Kidney tubule cell (primary cell): ENCODE measurements at places on chromosomes 16 and 17.

- DNase-seq: no peak
Observed at GRCh38 chr16:66786551-66786950, 14.8 kb downstream of the TERB1 start.

DNA sequence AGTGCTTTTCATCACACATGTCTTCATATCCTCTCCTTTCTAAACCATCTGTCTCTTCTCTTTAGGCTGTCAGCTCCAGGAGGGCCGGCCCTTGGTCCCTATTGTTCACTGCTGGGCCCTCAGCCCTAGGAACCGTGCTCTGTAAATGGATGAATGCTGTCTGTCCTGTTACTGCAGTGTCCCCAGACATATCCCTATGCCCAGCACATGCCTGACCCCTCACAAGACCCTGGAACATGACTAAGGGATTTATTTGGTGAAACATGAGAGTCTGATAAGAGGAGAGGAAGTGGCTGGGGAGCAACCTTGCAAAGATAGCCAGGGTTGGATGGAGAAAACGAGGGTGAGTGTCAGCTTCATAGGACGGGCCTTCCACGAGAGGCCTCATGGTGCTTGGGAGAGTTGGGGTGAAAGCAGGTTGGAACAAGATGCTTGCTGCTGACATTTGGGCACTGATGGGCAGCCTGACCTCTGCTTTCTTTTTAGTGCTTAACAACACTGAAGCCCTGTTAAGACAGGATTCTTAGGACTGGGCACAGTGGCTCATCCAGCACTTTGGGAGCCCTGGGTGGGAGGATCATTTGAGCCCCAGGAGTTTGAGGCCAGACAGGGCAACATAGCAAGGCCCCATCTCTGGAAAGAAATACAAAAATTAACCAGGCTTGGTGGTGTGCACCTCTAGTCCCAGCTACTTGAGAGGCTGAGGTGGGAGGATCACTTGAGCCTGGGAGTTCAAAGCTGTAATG lies 39.0 kb downstream of the ABCC1 start:
- no peak for DNase-seq

- peak; percentile 16 for DNase-seq
Observed at GRCh38 chr17:1267471-1267943, 2.7 kb upstream of the BHLHA9 start.

DNA sequence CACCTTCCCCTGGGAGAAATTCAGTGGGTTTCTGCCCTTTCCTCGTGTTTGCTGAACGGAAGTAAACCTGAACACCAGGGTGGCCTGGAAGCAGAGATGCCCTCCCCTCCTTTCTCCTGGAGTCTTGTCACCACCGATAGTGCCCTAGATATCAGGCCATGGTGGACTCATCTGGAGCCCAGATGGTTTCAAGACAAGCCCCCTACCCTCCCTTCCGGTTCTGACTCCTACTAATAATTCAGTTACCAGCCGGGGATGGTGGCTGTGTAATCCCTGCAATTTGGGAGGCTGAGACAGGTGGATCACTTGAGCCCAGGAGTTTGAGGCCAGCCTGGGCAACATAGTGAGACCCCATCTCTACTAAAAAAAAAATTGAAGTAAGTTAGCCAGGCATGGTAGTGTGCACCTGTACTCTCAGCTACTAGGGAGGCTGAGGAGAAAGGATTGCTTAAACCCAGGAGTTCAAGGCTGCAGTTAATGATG lies 2.4 kb downstream of the ZNF469 start:
- DNase-seq: no peak

DNA sequence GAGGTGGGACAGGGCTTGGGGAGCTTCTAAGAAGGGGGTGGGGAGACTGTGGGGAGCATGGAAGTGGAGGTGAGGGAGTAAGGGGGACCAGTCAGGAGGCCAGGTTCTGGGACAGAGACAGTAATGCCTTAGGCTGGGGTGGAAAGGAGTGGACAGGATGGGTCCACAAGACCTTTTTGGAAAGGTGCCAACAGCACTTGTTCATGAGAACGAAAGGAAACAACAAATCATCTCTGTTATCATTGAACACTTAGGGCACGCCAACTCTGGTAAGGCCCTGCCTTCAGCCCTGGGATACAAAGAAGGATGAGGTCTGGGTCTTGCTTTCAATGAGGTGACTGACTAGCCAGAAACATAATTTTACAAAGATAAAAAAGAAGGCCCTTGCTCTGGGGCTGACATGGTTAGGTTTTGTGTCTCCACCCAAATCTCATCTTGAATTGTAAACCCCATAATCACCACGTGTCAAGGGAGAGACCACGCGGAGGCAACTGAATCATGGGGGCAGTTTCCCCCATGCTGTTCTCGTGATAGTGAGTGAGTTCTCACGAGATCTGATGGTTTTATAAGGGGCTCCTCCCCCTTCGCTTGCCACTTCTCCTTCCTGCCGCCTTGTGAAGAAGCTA lies 113.8 kb downstream of the SLC39A11 start:
- DNase-seq: no peak

DNA sequence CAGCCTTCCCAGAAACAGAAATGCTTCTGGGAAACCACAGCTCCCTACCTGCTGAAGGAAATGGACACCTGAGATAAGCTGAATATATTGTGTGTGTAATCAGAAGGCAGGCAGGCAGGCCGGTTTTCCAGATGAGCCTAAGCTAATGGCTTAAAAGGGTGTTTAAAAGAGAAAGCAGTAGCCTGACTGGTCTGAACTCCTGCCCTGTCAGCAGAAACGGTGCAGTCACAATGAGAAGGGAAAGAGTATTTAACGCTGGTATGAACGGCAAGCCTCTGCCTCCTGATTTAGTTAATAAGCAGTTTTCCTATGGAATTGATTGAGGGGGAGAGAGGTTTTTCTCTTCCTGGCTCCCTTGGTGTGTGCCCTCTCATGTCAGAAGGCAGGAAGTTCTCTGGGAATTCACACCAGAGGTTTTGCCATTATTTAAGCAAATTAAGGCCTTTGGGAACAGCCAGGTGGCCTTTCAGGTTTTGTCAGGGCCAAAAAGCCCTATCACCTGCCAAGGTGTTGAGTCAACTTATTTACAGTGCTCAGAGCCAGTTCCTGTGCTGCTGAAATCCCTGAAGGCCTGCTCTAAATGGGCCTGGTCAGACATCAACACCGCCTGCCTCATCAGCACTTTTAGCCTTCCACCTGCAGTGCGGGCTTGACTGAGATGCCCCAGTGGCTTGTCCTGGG lies 41.6 kb downstream of the CDH1 start:
- DNase-seq: peak; percentile 74

DNA sequence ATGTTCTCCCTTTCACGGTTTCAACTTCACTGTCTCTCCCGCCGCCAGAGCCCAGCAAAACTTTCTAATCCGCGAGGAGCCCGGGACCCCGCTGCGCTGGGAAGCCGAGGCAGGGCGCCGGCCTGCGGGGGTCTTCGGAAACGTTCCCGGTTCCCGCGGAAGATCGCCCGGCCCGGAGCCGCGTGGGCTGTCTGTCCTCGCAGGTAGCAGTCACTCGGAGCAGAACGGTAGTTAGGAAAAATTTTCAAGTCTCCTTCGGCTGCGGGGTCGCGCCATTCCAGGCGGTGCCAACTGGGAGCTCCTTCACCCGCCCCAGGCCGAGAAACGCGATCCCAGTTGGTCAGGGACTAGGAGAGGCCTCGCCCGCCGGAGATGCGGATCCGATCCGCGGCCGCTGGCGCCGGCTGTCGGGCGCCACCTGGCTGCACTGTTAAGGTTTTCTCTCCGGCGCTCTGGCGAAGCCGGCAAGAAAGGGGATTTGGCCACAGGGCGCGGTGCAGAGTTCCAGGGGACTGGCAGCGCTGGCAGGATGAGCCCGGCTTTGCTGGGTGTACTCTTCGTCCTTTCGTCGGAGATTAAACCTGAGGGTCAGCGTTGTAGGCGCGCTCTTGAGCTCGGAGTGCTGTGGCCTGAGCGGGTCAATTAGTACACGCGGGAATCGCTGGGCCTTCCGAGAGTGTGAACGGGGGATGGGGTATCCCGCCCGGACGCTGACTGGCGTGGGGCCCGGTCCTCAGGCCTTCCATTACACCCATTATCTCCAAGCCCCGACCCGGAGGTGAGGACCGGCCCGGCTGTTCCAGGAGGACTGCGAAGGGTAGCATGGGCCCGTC lies 135.4 kb downstream of the KCNJ12 start:
- DNase-seq: peak; percentile 83

DNA sequence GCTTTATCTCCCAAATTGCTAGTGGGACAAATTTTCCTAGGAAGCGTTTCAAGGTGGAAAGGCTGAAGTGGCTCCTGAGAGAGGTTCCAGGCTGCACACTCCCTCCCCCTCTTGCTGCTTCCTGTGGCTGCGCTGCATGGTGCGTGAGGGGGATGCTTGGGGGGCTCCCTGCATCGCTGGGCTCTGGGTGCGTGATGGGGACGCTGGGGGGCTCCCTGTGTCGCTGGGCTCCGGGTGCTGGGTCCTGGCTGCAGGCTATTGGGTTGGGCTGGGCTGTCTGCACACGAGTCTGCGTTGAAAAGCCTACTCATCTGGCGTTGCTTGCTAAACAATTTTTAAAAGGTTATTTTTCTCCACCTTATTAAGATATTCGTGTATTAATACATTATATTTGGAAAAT lies 30.1 kb downstream of the NDEL1 start:
- DNase-seq: no peak

DNA sequence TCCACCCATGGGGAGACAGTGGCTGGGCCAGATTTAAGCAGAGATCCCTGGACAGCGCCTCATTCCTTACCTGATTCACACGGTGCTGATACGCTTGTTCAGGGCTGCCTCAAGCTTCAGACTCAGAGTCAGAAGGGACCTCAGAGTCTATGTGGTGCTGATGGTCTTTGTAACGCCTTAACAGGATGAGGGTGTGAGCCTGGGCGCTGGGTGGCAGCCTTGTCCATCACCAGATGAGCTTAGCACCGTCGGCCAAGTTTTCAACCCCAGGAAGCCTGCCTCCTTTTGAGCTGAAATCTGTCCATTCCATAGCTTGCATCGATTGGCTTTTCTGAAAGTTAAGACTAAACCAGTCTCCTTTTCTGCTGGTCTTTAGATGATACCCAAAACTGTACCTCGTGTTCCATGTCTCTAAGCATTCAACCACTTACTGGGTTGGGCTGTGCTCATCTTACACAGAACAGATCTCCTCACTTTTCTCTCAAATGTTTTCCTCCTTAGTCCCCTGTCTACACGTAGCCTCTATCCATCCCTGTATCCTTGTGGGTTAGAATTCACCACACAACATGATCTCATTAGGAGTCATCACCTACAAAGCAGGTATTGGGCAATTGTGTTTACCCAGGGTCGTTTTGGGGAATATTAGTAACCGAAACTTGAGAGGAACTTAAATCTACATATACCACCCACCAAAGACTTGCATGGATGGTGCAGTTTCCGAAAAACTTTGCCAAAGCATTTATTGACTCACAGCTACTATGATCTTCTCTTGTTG lies 573.4 kb downstream of the CDH13 start:
- no peak for DNase-seq

GRCh38 chr16:82061861-82062525 lies 26.9 kb downstream of the HSD17B2 start:
- DNase-seq: peak; percentile 41

- no peak for DNase-seq
Observed at GRCh38 chr17:9408868-9409829, 166.5 kb downstream of the STX8 start.

DNA sequence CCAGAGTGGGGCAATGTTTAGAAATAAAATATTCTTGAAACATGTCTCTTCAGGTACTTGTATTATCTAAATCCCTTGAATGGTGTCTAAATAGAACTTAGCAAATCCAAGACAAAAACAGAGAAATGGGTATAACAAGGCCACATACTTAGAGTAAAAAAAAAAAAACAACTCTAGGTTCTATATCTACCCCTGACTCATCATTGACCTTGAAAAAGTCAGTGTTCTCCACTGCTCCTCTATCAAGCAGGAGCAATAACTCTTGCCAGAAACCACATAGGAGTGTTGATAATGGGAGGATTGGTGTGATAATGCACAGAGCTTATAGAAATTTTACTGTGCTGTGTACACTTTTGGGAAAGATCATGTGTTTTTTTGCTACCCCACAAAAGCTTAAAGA lies 296.6 kb upstream of the PMFBP1 start:
- DNase-seq: no peak

DNA sequence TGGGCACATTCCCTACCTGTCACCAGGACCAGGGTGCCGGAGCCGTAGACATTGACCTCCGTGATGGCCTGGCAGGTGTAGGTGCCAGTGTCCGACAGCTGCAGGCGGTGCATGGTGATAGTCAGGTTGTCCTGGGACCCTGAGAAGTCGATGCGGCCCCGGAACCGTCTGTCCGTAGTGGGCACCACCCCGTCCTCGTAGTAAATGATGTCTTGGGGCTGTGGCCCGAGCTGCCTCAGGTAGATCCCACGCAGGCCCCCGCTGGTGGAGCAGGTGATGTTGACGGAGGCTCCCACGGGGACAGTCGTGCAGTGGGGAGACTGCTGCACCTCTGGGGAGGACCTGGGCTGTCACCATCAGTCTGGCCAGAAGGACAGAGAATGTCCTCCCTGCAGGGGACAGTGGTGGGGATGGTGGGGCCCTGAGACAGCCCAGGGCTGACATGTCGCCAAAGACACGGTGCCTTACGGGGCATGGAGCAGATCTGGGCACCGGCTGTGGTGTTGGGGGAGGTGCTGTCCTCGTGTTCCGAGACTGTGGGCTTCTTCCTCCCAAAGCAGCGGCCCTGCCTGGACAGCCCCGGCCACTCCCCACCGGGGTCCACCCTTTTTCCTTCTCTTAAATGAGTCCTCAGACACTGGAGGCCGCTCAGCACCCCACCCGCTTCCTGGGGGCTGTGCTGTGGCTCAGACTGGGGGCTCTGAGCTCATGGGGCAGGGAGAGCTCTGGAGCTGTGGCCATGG lies 586 bp downstream of the CD7 start:
- no peak for DNase-seq

DNA sequence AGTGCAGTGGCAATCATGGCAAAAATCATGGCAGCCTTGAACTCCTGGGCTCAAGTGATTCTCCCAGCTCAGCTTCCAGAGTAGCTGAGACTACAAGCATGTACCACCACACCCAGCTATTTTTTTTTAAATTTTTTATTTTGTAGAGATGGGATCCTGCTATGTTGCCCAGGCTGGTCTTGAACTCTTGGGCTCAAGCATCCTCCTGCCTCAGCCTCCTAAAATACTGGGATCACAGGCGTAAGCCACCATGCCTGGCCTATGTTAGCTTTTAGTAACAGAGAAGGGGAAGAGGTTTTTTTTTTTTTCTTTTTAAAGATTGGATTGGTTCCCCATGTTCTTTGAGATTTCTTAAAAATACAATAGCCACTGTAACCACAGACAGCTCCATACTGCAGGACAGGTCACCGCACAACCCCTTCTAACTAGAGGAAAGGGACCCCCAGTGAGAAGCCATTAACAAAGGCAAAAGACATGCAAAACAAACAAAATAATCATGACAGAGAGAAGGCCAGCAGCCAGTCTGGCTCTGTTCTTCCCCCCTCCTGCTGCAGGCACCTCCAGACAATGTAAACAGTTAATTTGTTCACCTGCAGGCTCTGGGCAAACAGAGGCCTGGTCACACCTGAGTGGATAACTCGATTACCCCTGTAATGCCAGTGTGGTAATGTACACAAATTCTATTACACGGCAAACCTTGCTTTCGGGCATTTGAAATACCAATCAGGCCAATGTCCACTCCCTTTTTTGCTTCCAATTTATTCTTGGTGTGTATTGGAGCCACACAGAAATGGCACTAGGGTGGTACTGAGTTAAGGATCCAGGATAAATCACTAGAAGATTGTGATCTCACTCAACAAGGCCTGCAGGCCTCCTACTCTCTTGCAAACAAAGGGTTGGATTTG lies 52.9 kb downstream of the SNX11 start:
- peak; percentile 29 for DNase-seq
